Activated CD4-positive, alpha-beta memory T cell treated with anti-CD3 and anti-CD28 coated beads for 36 hours (primary cell): ENCODE measurements at places on chromosomes 1 and 21. TPM values are rescaled to one million over a fixed set of nuclear protein-coding genes. Genes with fewer than 3 reads are reported as not detected.

The SLC25A44 gene
- 61.3 TPM for total RNA-seq

The CYP4A11 gene
- total RNA-seq = not detected

The EXTL1 gene
- not detected for total RNA-seq

The HEYL gene
- 0.19 TPM for total RNA-seq

The C1orf74 gene
- 3.9 TPM for total RNA-seq

The STIL gene
- total RNA-seq = 33.6 TPM

The CFAP107 gene
- total RNA-seq = not detected

The ATAD3C gene
- 1.7 TPM for total RNA-seq

The PROK1 gene
- total RNA-seq = not detected

The DCST1 gene
- not detected for total RNA-seq

The SPRR2E gene
- total RNA-seq = not detected

The TRIM45 gene
- total RNA-seq = 0.69 TPM

The SAMD13 gene
- total RNA-seq = 0.48 TPM

The DISC1 gene
- total RNA-seq = 2.8 TPM

The ICOSLG gene
- total RNA-seq = 2.5 TPM

The NR5A2 gene
- not detected for total RNA-seq

The RNU1-4 gene
- 1,409 TPM for total RNA-seq

The KRTAP19-1 gene
- not detected for total RNA-seq

The STUM gene
- not detected for total RNA-seq

The RGS1 gene
- 23.5 TPM for total RNA-seq

The CNTN2 gene
- total RNA-seq = not detected

The TSSK3 gene
- 0.69 TPM for total RNA-seq

The CADM3 gene
- not detected for total RNA-seq

The WNT2B gene
- 0.05 TPM for total RNA-seq

The ACTL8 gene
- not detected for total RNA-seq

The CR1 gene
- total RNA-seq = not detected

The TMEM240 gene
- not detected for total RNA-seq

The SIK1 gene
- total RNA-seq = 5.8 TPM

The ARHGEF2 gene
- 174 TPM for total RNA-seq

The TPTE gene
- not detected for total RNA-seq

The TIE1 gene
- not detected for total RNA-seq

The SLC26A9 gene
- total RNA-seq = not detected

The B3GALT2 gene
- total RNA-seq = 0.14 TPM

The DEGS1 gene
- 28.4 TPM for total RNA-seq

The FMO2 gene
- not detected for total RNA-seq

The GPATCH3 gene
- 6.3 TPM for total RNA-seq

The CHRM3 gene
- total RNA-seq = not detected

The TMEM82 gene
- not detected for total RNA-seq

The IKBKE gene
- 19.4 TPM for total RNA-seq

The CLDN17 gene
- not detected for total RNA-seq

The TRNP1 gene
- 0.53 TPM for total RNA-seq

The SZT2 gene
- 27.3 TPM for total RNA-seq

The LEPR gene
- 5.2 TPM for total RNA-seq

The GPR25 gene
- not detected for total RNA-seq

The LEPROT gene
- 19.6 TPM for total RNA-seq

The RCAN3 gene
- 78.8 TPM for total RNA-seq

The WDR64 gene
- not detected for total RNA-seq

The KIF17 gene
- total RNA-seq = not detected

The FCRL6 gene
- total RNA-seq = not detected

The PDPN gene
- total RNA-seq = not detected

The ILF2 gene
- 323 TPM for total RNA-seq

The LCE2B gene
- total RNA-seq = not detected

The AMY1C gene
- not detected for total RNA-seq

The IL22RA1 gene
- total RNA-seq = not detected

The PPIAL4G gene
- 0.12 TPM for total RNA-seq

The TRIM67 gene
- total RNA-seq = not detected

The C1orf87 gene
- not detected for total RNA-seq

The AVPR1B gene
- not detected for total RNA-seq

The NTMT2 gene
- not detected for total RNA-seq
